Activated CD8-positive, alpha-beta memory T cell treated with anti-CD3 and anti-CD28 coated beads, Interleukin-2, amount 10 ng/mL, durations not matched to agents 7 days and 5 days (primary cell): ENCODE measurements at places on chromosomes 7 and 10. TPM values are rescaled to one million over a fixed set of nuclear protein-coding genes. Genes with fewer than 3 reads are reported as not detected.

DNA sequence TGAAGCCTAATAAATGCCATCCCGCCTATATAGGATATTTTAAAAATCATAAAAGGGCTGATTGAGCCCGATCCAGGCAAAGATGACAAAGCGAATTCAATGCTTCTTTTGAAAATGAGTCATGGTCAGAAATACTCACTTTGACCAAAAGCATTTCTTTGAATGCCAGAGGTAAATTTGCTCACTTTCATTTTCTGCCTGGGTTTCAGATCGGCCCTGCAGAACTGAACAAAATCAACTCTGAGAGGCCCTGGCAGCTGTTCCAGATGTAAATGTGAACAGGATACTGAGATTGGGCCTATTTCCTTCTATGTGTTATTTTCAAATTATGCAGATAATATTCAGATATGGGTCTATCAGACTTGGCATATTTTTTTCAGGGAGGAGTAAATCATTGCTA is 114.8 kb upstream of the ARID5B start:
- H3K27ac ChIP-seq = peak overlapping the region; percentile 78
- peaks cover 50% of the 10 kb centered on the region for H3K4me1 ChIP-seq
- H3K27me3 ChIP-seq = no peaks in the 10 kb centered on the region
- peaks cover 19% of the 10 kb centered on the region for H3K36me3 ChIP-seq
- DNase-seq = peak; percentile 61

GRCh38 chr10:15445006-15445390 is 73.9 kb upstream of the FAM171A1 start:
- H3K4me3 ChIP-seq = no peak overlapping the region
- no peak for DNase-seq
- H3K4me1 ChIP-seq = no peaks in the 10 kb centered on the region
- peaks cover 11% of the 10 kb centered on the region for H3K27me3 ChIP-seq
- H3K36me3 ChIP-seq = no peaks in the 10 kb centered on the region

DNA sequence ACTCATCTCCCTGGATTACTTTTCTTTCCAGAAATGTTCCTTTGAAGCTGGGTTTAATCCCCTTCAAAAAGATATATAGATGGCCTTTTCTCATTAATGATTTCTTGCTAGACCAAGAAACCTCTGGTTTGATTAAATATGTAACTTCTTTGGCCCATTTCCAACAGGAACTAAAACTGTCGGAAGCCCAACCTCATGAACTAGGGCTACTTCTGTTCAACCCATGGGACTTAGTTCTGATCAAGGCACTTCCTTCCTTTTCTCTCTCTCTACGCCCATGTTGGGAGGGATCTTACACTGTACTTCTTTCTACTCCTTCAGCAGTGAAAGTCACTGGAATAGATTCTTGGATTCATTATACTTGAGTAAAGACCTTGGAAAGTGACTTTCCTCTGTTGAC is 83.6 kb downstream of the TMEM106B start:
- peaks cover 3% of the 10 kb centered on the region for H3K4me1 ChIP-seq
- H3K27ac ChIP-seq = no peak overlapping the region
- no peaks in the 10 kb centered on the region for H3K27me3 ChIP-seq
- no peaks in the 10 kb centered on the region for H3K36me3 ChIP-seq
- no peak for DNase-seq

- H3K36me3 ChIP-seq = no peaks in the 10 kb centered on the region
- no peak for DNase-seq
- H3K4me1 ChIP-seq = no peaks in the 10 kb centered on the region
- no peak overlapping the region for H3K27ac ChIP-seq
Observed at GRCh38 chr7:36303202-36304098, 86.2 kb upstream of the ANLN start.

DNA sequence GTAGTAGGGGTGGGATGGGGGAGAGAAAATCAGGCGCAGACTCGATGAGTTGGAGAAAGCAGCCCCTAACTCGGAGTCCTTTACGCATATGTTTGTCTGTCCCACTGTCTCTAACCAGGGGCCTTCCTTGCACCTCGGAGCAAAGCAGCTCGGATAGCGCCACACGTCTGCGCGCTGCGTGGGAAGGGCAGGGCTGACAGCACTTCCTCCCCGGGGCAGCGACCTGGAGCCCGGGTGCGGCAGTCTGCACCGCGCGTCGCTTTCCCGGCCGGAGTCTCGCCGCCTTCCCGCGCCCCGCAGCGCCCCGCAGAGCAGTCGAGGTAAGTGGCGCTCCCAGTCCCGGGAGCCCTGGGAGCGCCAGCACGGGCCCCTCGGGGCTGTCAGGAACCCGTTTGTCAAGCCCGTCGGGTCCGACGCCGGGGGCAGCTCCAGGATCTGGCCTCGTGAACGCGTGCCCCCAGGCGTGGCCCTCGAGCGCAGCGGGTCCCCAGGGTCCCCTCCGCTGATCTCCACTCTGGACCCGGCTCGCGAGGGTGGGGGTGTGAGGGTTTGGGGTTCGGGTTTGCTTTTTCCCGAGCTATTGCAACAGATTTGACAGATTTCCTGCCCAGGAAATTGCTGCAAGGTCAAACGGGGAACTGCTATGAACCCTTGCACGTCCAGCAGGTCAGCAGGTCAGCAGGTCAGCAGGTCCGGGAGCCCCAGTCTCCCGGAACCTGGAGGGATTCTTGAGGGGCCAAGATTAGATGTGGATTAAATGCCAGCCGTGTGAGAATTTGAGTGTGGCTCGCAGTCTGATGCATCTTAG is 597 bp downstream of the APBB1IP start:
- peaks cover 20% of the 10 kb centered on the region for H3K36me3 ChIP-seq
- H3K4me3 ChIP-seq = peak overlapping the region; percentile 95
- H3K27ac ChIP-seq = peak overlapping the region; percentile 90
- peaks cover 43% of the 10 kb centered on the region for H3K4me1 ChIP-seq
- H3K27me3 ChIP-seq = no peaks in the 10 kb centered on the region

AKR1C4 gene
- total RNA-seq = not detected

GNGT1 gene
- not detected for total RNA-seq

NRP1 gene
- 0.55 TPM for total RNA-seq

DNA sequence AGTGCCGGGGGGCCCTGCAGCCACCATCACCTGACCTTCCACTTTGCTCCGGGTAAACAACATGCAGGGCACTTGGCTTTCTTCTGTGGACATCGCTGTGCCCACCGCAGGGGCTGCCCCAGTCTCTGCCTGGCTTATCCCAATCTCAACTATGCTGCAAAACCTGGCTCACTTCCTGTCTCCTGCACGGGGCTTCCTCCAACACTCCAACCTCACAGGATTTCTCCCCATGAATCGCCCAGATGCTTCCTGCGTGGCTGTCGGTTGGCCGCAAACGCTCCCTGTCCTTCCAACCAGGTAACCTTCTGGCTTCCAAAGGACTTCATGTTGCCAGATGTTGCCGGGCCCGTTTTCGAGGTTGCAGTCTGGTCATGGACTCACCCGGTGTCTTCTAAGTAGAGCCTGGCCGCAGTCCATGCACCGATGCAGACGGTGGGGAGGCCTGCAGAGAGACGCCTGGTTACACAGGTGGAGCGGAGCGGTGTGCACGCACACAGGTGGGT is 109.0 kb downstream of the VIPR2 start:
- DNase-seq = peak; percentile 26
- H3K36me3 ChIP-seq = no peaks in the 10 kb centered on the region
- no peak overlapping the region for H3K27ac ChIP-seq
- H3K4me1 ChIP-seq = no peaks in the 10 kb centered on the region

GRCh38 chr10:52082307-52082706 is 231.8 kb upstream of the DKK1 start:
- H3K27me3 ChIP-seq = no peaks in the 10 kb centered on the region
- DNase-seq = no peak
- H3K27ac ChIP-seq = no peak overlapping the region
- H3K4me3 ChIP-seq = no peak overlapping the region
- no peaks in the 10 kb centered on the region for H3K36me3 ChIP-seq

GRCh38 chr10:75189266-75190096 is 21.1 kb upstream of the VDAC2 start:
- H3K27ac ChIP-seq = no peak overlapping the region
- no peak for DNase-seq
- H3K4me1 ChIP-seq = peaks cover 13% of the 10 kb centered on the region

CC2D2B gene
- 4.2 TPM for total RNA-seq

DNA sequence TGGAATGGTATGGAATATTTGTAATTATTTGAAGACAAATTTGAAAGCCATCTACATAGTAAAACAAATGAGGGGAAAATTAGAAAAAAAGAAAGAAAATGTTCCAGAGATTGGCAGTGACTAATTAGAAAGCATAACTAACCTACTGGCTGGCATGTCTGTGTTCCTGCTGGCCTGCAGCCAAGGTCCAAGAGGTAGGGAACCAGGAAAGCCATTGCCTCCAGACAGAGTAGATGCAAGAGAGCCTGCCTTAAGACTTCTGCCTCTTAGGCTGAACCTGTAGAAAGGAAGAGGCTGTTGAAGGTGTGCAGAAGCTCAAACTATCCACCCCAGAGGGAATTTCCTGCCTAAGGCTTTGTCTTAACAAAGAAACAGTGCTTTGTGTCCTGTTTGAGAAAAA is 982.0 kb downstream of the SORCS1 start:
- no peaks in the 10 kb centered on the region for H3K4me1 ChIP-seq
- H3K27ac ChIP-seq = no peak overlapping the region
- H3K36me3 ChIP-seq = no peaks in the 10 kb centered on the region
- no peak overlapping the region for H3K4me3 ChIP-seq

- peaks cover 55% of the 10 kb centered on the region for H3K4me1 ChIP-seq
- H3K36me3 ChIP-seq = peaks cover 59% of the 10 kb centered on the region
- H3K27ac ChIP-seq = peak overlapping the region; percentile 95
- no peaks in the 10 kb centered on the region for H3K27me3 ChIP-seq
Observed at GRCh38 chr10:30436671-30437030, 2.7 kb downstream of the MAP3K8 start.

- H3K4me3 ChIP-seq = no peak overlapping the region
- H3K27me3 ChIP-seq = no peaks in the 10 kb centered on the region
- H3K4me1 ChIP-seq = peaks cover 33% of the 10 kb centered on the region
- H3K36me3 ChIP-seq = no peaks in the 10 kb centered on the region
- no peak for DNase-seq
Observed at GRCh38 chr10:132444877-132445351, 47.9 kb downstream of the PWWP2B start.

GRCh38 chr10:60351191-60351853 is 38.4 kb downstream of the ANK3 start:
- DNase-seq = no peak
- no peak overlapping the region for H3K4me3 ChIP-seq
- no peaks in the 10 kb centered on the region for H3K36me3 ChIP-seq
- H3K27me3 ChIP-seq = peaks cover 4% of the 10 kb centered on the region

- no peak for DNase-seq
- H3K36me3 ChIP-seq = no peaks in the 10 kb centered on the region
- no peak overlapping the region for H3K4me3 ChIP-seq
- H3K27me3 ChIP-seq = no peaks in the 10 kb centered on the region
- no peak overlapping the region for H3K27ac ChIP-seq
Observed at GRCh38 chr7:94594882-94595281, 61.1 kb downstream of the SGCE start.

GRCh38 chr10:17241611-17242333 is 13.7 kb downstream of the VIM start:
- H3K4me1 ChIP-seq = peaks cover 2% of the 10 kb centered on the region
- H3K27me3 ChIP-seq = no peaks in the 10 kb centered on the region
- peaks cover 11% of the 10 kb centered on the region for H3K36me3 ChIP-seq
- DNase-seq = no peak

GRCh38 chr7:98990356-98990755 is 112.0 kb downstream of the TRRAP start:
- H3K36me3 ChIP-seq = peaks cover 65% of the 10 kb centered on the region
- DNase-seq = no peak
- H3K4me3 ChIP-seq = no peak overlapping the region
- no peak overlapping the region for H3K27ac ChIP-seq
- H3K4me1 ChIP-seq = peaks cover 25% of the 10 kb centered on the region

GRCh38 chr10:116590590-116591444 is at the start of gene PNLIPRP1:
TSS of gene PNLIPRP1 (plus strand) at chr10:116590959. CDS start at chr10:116591130, 171 bp downstream.
- H3K27me3 ChIP-seq = no peaks in the 10 kb centered on the region
- no peaks in the 10 kb centered on the region for H3K4me1 ChIP-seq
- H3K4me3 ChIP-seq = no peak within 1 kb of the TSS

- no peak overlapping the region for H3K4me3 ChIP-seq
- H3K4me1 ChIP-seq = no peaks in the 10 kb centered on the region
- no peak overlapping the region for H3K27ac ChIP-seq
- no peak for DNase-seq
- no peaks in the 10 kb centered on the region for H3K27me3 ChIP-seq
Observed at GRCh38 chr7:31256506-31256905, 84.0 kb downstream of the NEUROD6 start.

- H3K27ac ChIP-seq = no peak overlapping the region
- no peak for DNase-seq
- no peaks in the 10 kb centered on the region for H3K36me3 ChIP-seq
- no peaks in the 10 kb centered on the region for H3K4me1 ChIP-seq
Observed at GRCh38 chr10:34786464-34786863, 28.6 kb downstream of the PARD3 start.

- no peaks in the 10 kb centered on the region for H3K4me1 ChIP-seq
- H3K4me3 ChIP-seq = no peak overlapping the region
- no peak for DNase-seq
Observed at GRCh38 chr7:139505563-139505962, 17.9 kb upstream of the CLEC2L start.

PPIA gene
- 2,367 TPM for total RNA-seq

DNA sequence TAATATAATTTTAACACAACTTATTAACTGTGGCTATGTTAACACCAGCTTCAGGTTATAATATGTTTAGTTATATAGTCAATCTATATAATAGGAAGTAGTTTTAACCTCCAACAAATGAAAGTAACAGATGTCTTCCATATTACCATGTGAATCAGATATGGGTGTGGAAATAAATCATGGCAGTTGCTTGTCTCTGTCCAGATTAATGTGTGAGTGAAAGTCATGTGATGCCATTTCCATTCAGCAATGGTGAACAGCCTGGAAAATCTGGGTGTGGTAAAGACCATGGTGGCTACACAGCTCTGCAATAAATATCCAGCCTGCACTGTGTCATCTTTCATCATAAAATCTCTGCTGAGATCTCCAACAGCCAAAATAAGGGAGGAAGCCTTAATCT is 27.8 kb downstream of the HEPACAM2 start:
- no peak overlapping the region for H3K27ac ChIP-seq
- no peaks in the 10 kb centered on the region for H3K36me3 ChIP-seq
- H3K4me1 ChIP-seq = no peaks in the 10 kb centered on the region
- peaks cover 53% of the 10 kb centered on the region for H3K27me3 ChIP-seq
- no peak for DNase-seq
- no peak overlapping the region for H3K4me3 ChIP-seq

ARPC1B gene
- total RNA-seq = 388 TPM

ZNF425 gene
- 0.91 TPM for total RNA-seq

GRCh38 chr10:132860532-132860931 is 74.6 kb upstream of the NKX6-2 start:
- H3K27ac ChIP-seq = no peak overlapping the region
- H3K27me3 ChIP-seq = peaks cover 5% of the 10 kb centered on the region
- no peaks in the 10 kb centered on the region for H3K4me1 ChIP-seq
- no peak overlapping the region for H3K4me3 ChIP-seq

GRCh38 chr7:31020652-31021051 is 31.5 kb upstream of the ADCYAP1R1 start:
- no peak overlapping the region for H3K4me3 ChIP-seq
- no peaks in the 10 kb centered on the region for H3K27me3 ChIP-seq
- no peak overlapping the region for H3K27ac ChIP-seq
- H3K36me3 ChIP-seq = peaks cover 2% of the 10 kb centered on the region
- no peak for DNase-seq
